Placental pericyte (primary cell): ENCODE measurements at places on chromosomes 2 and 18. TPM values are rescaled to one million over a fixed set of nuclear protein-coding genes. Genes with fewer than 3 reads are reported as not detected.

The DNAH6 gene
- under 0.01 TPM in 2 replicates for total RNA-seq

The IL1F10 gene
- total RNA-seq = not detected in 2 replicates

The RGPD4 gene
- under 0.01 TPM in 1 of 2 replicates, not detected in the other for total RNA-seq

The KIF1A gene
- not detected in 2 replicates for total RNA-seq

The TMEM247 gene
- 0.43 and 0.44 TPM in 2 replicates for total RNA-seq

The SLC8A1 gene
- total RNA-seq = 10.1 and 66.7 TPM in 2 replicates

The CNOT11 gene
- total RNA-seq = 67.6 and 73.3 TPM in 2 replicates

The COLEC11 gene
- total RNA-seq = 1.0 and 1.1 TPM in 2 replicates

The FZD7 gene
- total RNA-seq = 19.0 and 31.8 TPM in 2 replicates

The MOCOS gene
- total RNA-seq = 4.9 and 24.9 TPM in 2 replicates

The FAM124B gene
- 0.22 and 0.57 TPM in 2 replicates for total RNA-seq

The LRP2 gene
- total RNA-seq = not detected in 2 replicates

The SAG gene
- total RNA-seq = not detected in 2 replicates

The BBS5 gene
- total RNA-seq = 4.8 and 9.3 TPM in 2 replicates

The INPP1 gene
- 11.0 and 12.5 TPM in 2 replicates for total RNA-seq

The ITSN2 gene
- 23.2 and 25.1 TPM in 2 replicates for total RNA-seq

The ABCA12 gene
- under 0.01 TPM in 1 of 2 replicates, not detected in the other for total RNA-seq

The WDCP gene
- 3.9 and 12.9 TPM in 2 replicates for total RNA-seq

The CD8B2 gene
- not detected in 2 replicates for total RNA-seq

The PROKR1 gene
- total RNA-seq = not detected in 2 replicates

The SLC9A2 gene
- not detected in 2 replicates for total RNA-seq

The FECH gene
- 31.1 and 31.5 TPM in 2 replicates for total RNA-seq

The TSHZ1 gene
- total RNA-seq = 7.7 and 9.0 TPM in 2 replicates

The GLI2 gene
- total RNA-seq = 14.0 and 23.3 TPM in 2 replicates

The SH3BP4 gene
- total RNA-seq = 61.3 and 125 TPM in 2 replicates

The CD8B gene
- total RNA-seq = not detected in 2 replicates

The PRKAG3 gene
- total RNA-seq = not detected in 2 replicates

The UGT1A5 gene
- total RNA-seq = not detected in 2 replicates
